ENCODE measurements at places on chromosomes 3 and 15.

- no peak for DNase-seq
These were observed 140.2 kb upstream of the SKOR1 start for GRCh38 chr15:67685008-67685599.

- DNase-seq: no peak
These were observed 293.8 kb downstream of the PTPRG start for GRCh38 chr3:61855211-61855610.

GRCh38 chr3:46527239-46527638 is 29.5 kb downstream of the RTP3 start:
- DNase-seq: no peak

GRCh38 chr3:128160661-128161060 is 7.4 kb downstream of the EEFSEC start:
- no peak for DNase-seq

Measured in stimulated activated CD8-positive, alpha-beta memory T cell treated with anti-CD3 and anti-CD28 coated beads, Interleukin-2, amount 100 ng/mL, for 1 hour (primary cell).